KBM-7 (cell line): ENCODE measurements at places on chromosomes 7 and 10.

GRCh38 chr7:135161669-135162068, 8.8 kb downstream of the CYREN start:
- DNase-seq = no peak

DNA sequence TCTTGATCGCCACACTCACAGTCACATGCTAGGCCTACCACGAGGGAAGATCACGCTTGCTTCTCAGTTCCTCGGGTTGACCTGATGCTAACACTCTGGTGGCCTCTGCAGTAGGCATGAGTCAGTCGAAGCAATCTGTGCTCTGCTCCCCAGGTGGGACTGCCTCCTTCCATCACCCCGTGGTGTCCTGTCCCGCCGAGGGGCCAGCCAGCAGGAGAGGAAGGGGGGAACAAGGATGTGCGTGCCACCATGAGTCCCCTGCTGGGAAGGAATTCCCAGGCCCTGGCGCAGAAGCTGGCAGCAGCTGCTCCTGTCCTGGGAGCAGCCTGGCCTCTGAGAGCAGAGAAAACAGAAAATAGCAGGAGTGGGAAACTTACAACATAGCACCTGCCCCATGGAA, 695.0 kb upstream of the NRP1 start:
- no peak for DNase-seq

DNA sequence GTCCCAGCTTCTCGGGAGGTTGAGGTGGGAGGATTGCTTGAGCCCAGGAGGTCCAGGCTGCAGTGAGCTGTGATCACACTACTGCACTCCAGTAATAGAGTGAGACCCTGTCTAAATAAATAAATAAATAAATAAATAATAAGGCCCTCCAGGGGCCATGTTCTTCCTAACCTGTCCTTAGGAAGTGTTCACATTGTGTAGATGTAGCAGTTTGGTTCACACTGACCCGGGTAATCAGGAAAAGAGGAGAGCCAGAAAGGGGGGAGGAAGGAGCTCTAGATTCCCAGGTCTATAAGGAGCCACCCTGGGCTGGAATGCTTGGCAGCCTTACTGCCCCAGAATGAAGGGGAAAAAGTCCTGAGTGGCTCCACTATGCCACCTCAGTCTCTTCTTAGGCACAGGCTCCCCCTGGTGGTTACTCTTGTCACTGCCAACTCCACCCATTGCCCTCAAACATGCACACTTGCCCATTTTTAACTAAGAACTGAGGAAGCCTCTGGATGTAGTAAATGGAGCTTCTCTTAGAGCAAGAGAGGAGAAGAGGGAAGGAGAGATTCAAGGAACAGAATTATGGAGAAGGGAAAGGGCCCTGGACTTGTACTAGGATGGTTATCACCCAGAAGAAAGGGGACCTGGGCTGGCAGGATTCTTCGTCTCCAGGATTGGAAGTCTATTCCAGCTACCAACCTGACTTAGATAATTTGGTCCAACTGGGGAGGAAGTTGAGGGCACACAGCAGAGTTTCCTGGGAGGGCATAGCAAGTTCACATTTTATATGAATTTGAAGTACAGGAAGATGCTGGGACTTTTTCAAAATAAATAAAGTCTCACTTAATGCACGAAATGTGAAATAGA, 7.8 kb downstream of the HPS6 start:
- peak; percentile 90 for DNase-seq

DNA sequence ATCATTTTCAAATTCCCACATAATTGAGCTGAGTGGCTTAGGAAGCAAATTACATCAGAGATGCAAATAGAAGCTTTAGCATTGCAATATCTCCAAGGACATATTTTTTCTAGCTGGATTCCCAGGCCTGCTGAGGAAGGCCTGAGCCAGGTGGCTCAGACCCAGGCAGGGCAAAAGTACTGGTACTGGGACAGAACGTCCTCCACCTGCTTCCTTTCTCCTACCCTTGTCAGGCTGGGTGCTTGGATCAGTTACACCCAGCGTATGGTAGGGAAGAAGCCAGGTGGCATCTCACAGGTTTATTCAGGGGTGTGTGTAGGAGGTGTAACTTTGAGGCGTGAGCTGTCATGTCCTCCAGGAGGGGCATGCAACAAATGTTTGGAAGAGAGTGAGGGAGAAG, 3.0 kb upstream of the PANK1 start:
- no peak for DNase-seq

DNA sequence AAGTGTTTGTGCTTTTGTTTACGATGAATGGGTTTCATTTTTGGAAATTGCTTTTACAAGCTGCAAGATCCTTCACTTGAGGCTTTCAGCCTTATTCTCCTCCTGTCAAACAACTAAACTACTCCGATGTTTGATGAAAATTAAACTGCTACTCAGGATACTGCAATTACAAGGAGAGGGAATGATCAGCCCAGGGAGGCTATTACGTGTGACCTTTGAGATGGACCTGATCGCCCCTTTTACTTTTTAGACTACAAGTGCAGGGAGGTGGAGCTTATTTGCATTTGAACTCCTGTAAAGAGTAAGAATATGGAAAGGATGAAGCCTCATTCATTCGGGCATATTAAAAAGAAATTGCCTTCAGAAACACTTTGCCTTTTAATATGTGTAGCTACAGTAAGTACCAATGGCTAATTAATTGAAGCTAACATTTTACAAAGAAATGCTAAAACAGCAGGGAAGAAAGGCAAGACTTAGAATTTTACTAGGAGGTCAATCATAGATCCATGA, 219.1 kb downstream of the PHTF2 start:
- DNase-seq = no peak

DNA sequence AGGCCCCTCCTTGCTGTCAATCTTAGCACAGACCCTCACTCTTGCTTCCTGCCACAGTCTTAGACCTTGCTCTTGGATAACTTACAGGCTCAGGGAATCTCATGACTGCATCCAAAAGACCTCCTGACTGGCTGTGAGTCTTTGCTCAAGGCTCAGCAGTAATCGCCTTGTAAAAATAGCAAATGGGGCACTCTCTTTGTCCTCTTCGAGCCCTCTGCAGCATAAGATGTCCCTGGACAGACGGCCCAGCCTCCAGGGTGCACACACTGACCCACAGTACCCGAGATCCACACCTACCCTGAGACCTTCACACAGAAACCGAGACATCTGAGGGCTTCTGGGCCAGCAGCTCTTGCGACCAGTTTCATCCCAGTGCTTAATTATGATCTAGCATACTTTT, 65.9 kb upstream of the DDC start:
- no peak for DNase-seq

GRCh38 chr7:33799766-33800165, 105.6 kb upstream of the BMPER start:
- DNase-seq = no peak

- DNase-seq = no peak
These were observed 21.9 kb downstream of the DPY19L1 start for GRCh38 chr7:35015346-35015859.

DNA sequence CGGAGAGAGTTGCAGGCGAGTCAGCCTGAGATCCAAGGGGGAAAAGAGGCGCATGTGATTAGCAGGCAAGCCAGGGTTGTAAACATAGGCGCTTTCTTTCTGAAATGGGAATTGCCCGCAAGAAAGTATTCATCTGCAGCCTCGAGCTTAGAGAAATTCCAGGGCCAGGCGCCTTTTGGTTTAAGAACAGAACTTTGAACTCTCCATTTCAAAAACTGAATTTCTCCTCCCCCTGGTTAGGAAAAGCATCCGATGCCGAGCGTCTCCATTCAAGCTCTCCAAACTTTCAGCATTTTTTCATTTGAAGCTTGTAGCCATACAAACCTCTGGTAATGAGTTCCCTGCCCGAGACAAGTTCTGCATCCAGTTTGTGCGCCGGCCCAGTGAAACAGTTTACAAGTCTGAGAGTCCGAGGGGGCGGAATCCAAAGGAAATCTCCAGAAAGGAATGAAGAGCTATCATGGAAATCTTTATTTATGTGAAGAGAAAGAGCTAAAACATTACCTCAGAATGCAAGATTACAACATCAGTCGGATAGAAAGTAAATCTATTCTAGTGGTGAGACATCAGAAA, 69.9 kb downstream of the FAM204A start:
- DNase-seq = no peak

DNA sequence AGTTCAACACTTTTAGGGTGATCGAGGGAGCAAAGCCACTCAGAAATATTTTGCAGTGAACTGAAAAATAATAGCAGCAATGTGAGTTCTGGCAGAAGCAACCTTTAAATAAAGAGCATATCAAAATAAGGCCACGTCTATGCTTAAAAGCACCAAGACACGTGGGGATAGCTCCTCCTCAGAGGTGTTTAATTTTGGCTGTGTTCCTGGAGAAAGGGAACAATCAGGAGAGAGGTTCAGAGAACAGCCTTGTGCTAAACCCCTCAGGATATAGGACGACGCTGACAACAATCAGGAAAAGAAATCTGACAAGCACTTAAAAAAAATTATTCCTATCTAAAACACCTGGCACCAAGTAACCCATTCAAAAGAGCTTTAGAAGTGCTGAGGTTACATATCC, 471.9 kb upstream of the CELF2 start:
- no peak for DNase-seq

DNA sequence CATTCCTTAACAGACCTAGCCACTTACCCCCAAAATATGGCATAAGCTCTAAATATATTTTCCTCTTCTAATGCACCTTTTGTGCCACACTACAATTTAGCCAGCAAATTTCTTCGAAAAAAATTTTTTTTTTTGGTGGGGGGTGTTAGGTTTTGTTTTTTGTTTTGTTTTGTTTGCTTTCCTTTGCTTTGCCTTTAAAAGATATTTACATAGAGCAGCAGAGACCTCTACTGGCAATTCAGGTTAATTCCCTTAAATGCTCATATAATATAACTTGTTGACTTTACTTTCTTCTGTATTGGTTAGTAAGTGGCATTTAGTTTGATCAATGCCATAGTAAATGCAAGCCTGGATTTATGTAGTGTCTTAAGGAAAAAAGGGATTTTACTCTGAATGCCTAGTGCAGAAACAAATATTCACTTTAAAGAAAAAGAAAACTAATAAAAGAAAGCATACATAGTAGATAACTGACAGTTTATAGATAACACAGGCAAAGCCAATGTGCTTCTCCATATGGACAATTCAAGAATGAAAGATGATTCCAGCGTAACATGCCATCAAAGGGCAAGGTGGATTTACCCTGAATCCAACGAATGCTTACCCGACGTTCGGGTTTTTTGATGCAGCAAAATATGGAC, 1250.6 kb downstream of the GATA3 start:
- DNase-seq = peak; percentile 38

- no peak for DNase-seq
These were observed 5.4 kb upstream of the HABP2 start for GRCh38 chr10:113547426-113547825.

DNA sequence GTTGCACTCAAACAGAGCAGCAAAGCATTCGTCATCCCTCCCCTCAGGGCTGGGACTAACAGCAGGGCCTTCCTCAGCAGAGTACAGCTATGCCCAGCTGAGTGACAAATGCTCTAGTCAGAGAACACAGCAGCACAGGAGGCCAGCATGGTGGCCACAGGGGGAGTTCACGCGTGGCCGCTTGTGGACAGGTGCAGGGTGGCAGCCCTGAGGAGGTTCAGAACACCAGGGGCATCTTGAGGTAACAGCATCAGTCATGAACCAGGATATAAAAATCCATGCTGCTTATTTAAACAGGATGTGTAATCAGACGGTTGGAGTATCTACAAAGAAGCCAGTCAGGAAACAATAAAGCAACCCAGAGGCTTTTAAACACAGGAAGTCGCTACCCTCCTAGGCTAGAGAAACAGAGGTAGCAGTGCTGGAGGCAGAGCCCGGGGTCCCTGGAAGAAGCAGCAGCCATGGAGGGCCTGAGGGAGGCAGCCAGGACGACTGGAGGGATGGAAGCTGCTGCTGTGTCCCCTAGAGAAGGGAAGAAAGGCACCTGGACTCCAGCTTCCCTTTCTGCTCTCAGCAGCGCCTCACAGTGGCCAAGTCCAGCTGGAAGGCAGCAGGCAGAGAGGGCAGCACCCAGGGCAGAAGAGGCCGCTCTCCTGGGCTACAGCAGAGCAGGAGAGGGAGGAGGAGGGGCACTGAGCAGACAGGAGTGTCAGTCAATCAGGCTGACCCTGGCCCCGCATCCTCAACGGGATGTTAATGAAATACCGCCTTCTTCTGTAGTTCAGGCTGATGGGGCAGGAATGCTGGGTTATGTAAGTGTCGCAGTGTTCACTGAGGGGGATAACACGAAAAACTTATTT, 70.8 kb upstream of the UCN3 start:
- DNase-seq = peak; percentile 89

DNA sequence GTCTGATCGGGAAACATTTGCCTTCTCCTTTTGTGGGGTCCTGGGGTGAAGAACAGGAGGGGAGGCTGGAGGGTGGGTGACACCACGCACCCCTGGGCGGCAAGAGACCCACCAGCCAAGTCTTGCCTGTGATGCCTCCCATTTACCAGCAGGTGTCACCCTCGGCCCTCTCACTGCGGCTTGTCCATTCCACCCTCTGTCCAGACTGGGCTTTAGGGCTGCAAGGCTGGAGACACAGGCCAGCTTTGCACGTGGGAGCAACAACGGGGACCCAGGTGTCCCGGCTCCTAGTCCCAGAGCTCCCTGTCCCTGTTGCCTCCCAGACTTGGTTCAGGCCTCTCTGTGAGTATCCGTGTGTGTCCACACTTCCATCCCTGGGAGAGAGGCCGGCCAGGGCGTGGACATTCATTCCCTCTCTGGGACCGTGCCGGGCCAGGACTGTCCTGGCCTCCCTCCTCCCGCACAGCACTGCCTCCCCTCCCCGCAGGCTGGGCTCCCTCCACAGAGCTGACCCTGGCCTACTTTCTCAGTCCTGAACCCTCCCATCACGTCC, 36.2 kb upstream of the GTF2IRD1 start:
- peak; percentile 66 for DNase-seq

DNA sequence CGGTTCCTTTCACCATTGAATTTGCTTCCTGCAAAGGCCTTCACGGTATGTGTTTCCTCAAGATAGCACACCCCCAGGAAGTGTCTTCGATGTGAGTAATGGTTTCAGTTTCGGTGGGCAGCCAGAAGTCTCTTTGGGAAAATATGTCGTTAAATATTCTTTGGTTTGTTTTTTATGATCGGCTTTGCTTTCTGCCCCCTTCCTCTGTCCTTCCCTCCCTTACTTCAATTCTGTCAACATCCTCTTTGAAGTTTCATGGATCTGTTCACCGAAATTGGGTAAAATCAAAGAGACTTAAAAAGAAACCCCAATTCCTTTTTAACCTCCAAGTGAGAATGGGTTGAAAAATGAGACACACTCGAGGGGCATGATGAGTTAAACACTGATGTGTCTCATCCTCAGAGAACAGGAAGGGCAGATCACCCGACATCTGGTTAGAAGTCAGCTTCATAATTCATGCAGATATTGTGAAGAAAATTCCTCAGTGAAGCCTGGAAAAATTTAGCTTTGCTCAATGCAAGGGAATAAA, 170.8 kb upstream of the HABP2 start:
- DNase-seq = peak; percentile 65

DNA sequence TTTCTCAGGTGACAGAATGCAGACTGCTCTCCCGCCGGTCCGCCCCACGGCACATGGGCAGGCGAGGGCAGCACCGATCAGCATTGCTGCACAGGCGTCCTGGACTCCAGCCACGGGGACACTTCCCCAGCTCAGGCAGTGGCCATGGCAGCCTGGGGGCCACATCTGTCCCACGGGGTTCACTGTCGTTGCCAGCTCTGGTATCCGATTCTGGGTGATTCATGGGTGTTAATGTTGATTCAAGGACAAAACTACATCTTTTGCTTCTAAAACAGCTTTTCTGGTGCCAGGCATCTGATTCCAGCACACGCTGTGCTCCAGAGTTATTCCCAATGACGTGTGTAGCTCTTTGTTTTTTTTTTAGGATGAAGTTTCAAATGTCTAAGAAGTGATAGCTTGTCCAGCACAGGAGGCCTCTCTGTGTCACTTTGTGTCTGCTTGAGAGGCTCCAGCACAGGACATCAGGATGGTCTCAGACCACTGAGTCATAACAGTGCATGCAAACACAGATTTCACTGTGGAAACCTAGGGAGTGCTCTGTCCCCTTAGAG, 218.0 kb downstream of the WDR37 start:
- DNase-seq = no peak
